ENCODE measurements at places on chromosomes 7 and 10.

DNA sequence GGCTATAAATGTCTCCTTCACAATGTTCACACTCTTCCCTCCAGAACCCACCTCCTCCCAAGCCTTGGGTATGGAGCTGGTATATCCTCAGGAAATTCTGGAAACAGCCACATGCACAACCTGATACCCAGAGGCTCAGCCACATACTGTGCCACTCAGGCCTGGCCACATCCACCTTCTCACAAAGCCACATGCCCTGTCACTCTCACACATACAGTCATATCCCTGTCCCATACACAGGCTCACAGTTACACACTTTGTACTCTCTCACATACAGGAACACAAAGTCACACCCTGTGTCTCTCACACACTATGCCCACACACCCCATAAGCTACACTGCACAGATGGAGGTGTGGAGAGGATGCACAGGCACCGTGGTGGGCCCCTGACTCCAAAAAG is 10.1 kb downstream of the KCNIP2 start:
- no peak for DNase-seq

DNA sequence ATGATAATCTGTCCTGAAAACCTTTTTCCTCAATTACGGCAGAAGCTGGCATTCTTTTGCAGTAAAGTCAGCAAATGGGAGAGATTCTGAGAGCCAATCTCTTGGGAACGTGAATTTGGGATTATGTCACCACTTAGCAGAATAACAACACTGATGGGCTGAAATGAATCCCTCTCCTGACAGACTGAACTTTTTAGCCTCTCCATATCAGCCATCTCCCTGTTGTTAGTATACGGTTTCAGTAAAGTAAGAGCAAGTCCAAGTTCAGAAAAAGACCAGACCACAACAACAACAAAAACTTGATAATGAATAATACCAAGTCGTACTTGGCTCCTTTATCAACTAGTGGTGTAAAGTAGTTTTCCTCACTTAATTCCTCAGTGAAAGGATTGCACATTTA is 1048.8 kb downstream of the GATA3 start:
- no peak for DNase-seq

DNA sequence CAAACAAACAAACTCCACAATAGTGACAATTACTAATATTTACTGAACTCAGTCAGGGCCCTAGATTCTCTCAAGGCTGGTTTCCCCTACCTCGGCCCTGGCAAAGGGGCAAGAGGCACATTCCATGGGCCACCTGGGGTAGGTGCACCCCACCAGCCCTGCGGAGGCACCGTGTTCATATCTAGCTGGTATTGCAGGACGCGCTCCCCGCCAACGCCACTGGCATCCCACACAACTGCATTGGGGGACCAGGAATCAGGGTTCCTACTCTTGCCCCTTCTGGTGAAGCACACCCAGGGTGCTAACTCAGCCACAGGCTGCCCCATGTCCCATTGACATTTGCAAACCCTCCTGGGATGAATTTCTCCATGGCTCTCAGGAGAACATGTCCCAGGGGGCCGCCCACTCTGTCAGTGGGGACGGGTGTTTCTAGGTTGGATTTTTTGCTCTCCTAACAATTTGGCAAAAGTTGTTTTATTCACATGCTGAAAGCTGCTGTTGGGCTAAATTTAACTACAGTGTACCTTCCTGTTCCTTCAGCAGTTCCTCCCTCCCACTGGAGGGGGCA is 76.7 kb downstream of the ZRANB1 start:
- DNase-seq, result no peak

DNA sequence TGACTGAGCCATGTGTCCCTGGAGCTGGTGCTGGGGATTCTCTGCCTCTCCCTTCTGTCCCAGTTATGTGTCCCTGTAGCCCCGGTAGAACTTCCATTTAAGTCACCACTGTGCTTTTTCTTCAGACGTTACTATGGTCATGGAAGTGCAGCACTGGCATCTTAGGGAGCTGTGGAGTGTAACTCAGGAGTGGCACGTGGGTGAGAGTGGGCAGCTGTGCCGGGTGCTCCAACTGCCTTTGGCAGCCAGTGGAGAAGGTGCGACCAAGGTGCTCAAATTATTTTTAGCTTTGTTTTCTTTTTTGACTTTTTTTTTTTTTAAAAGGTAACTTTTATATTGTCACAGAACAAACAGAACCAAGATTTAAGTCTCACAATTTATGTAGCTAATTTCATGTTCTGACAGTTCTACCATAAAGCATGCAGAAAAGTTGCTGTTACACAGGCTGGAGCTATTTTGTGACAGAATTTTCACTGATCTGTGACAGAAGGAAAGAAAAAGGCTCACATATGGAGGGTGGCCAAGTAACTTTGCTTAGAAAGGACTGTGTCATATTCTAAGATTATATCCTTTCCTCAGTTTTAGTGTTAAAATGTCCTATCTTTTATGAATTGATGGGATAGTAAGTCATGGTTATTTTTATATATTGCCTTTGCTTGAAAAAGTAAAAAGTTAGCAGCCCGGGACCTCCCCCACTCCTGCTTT is 73.9 kb downstream of the SH2D4B start:
- DNase-seq, result no peak

DNA sequence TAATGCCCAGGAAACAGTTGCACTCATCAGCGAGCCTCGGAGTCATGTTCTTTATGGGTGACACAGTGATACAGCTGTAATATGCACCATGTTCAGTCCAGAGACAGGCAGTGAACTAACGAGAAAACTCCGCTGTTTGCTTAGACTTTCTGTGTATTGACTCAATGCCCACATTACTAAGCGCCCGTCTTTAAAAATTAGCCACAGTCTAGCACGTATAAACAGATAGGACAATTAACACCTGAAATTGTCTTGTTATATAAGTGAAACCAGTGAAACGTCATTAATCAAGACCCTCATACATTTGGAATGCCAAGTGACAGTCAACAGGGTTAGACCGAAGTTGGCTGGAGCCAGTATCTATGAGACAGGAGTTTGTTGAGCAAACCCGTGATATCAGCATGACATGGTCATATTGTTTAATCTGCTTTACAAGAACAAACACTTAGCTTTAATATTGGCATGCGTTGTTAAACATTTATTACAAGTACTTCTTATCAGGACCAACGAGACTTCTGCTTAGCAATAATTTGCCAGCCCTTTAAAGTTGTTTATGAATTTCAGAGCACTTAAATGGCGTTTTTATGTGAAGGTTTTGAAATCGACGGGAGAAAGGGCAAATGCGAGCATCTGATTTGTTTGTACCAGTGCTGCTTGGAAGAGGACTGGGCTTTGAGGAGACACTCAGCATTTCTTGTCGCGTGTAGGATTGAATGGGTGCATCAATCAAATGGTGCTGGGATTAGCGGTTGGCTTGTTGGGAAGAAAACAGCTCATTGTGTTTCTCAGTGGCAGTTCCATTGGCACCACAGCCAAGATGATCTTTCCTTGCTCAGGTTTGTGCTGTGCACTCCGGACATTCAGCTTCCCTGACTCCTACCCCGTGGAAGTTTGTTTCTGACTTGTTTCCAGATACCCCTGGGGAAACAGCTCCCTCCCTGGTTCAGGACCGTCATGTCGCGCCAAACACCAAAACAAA is 56.3 kb downstream of the CAMK1D start:
- DNase-seq, result no peak
